Activated naive CD4-positive, alpha-beta T cell (primary cell): ENCODE measurements at places on chromosomes 6 and 20.

GRCh38 chr20:45826381-45827019 lies 612 bp downstream of the TNNC2 start:
- DNase-seq: no peak

- DNase-seq: no peak
Observed at GRCh38 chr6:116971959-116972358, 94.9 kb downstream of the RFX6 start.

DNA sequence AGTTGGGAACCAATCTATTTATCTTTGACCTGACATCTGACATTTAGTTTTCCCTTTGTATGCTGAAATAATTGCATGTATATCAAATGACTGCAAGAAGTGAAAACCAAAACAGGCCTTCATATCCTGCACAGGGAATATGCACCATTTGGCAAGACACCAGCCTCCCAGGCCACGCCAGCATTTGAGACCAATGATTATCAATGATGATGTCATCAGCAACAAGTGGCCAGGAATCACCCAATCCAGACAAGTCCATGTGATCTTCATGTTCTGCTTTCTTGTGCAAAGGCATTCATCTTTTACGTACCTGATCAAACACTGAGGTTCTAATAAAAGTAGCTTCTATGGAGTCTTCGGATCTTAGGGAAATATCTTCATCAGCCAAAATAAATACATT lies 107.4 kb upstream of the TENT5A start:
- no peak for DNase-seq

- DNase-seq: no peak
Observed at GRCh38 chr6:37177077-37177934, 7.4 kb downstream of the PIM1 start.

GRCh38 chr6:19289457-19289856 lies 547.7 kb upstream of the ID4 start:
- no peak for DNase-seq
